G401 (cell line): ENCODE measurements at places on chromosomes 13 and 19. TPM values are rescaled to one million over a fixed set of nuclear protein-coding genes. Genes with fewer than 3 reads are reported as not detected.

Gene KLC3
- total RNA-seq, result 9.7 and 18.6 TPM in 2 replicates

Gene OR10H1
- not detected in 2 replicates for total RNA-seq

Gene SAE1
- 603 and 649 TPM in 2 replicates for total RNA-seq

Gene SLITRK5
- 0.86 and 1.5 TPM in 2 replicates for total RNA-seq
